ENCODE measurements at places on chromosomes 2 and 18.

- no peak for DNase-seq
Measured at GRCh38 chr18:69559604-69560003, 158.9 kb downstream of the DOK6 start.

- DNase-seq, result no peak
Measured at GRCh38 chr2:9547262-9547991, 8.2 kb downstream of the ADAM17 start.

- no peak for DNase-seq
Measured at GRCh38 chr2:126222278-126222677, 433.7 kb upstream of the GYPC start.

- no peak for DNase-seq
Measured at GRCh38 chr18:58569490-58569911, 59.4 kb downstream of the ALPK2 start.

GRCh38 chr2:221262651-221263050 lies 309.5 kb downstream of the EPHA4 start:
- DNase-seq, result no peak

All from bone marrow (tissue), 2 donors.